Stimulated activated CD4-positive, alpha-beta T cell treated with anti-CD3 and anti-CD28 coated beads, Interleukin-4, amount 100 ng/mL, for 48 hours (primary cell): ENCODE measurements at places on chromosomes 11 and 22.
A peak's percentile ranks its signal among the peaks of the same experiment; 100 is the strongest.

DNA sequence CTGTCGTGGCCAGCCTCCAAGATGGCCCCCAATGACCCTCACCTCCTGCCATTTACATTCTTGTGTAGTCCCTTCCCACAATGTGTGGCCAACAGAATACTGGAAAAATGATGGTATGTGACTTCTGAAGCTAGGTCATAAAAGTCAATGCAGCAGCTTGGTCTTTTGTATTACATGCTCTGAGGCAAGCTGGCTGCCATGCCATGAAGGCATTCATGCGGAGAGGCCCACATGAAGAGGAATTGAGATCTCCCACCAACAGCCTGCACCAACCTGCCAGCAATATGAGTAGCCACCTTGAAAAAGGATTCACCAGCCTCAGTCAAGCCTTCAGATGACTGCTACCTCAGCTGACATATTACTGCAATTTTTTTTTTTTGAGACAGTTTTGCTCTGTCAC lies 4.6 kb downstream of the MRTFA start:
- DNase-seq = no peak

GRCh38 chr11:92911478-92911877 lies 58.0 kb upstream of the MTNR1B start:
- DNase-seq = no peak

DNA sequence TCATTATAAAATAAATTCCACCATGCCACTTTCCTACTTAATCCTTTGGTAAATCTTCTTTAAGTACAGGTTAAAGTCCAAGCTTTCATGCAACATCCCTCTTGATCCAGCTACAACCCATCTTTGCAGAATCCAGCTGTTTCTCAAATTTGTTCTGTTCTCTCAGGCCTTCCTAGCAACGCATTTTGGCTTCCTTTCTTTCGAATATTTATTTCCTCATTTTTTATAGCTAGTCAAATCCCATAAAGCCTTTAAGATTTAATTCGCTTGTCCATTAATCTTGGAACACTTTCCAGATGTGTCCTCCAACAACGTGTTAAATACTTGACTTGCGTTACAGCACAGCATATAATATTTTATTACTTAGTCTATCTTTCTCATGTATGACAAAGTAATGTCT lies 600.1 kb upstream of the CHORDC1 start:
- DNase-seq = no peak

GRCh38 chr22:35735542-35735941 lies 17.9 kb downstream of the APOL5 start:
- no peak for DNase-seq

GRCh38 chr11:19076744-19077589 lies 16.4 kb upstream of the MRGPRX2 start:
- peak; percentile 34 for DNase-seq

DNA sequence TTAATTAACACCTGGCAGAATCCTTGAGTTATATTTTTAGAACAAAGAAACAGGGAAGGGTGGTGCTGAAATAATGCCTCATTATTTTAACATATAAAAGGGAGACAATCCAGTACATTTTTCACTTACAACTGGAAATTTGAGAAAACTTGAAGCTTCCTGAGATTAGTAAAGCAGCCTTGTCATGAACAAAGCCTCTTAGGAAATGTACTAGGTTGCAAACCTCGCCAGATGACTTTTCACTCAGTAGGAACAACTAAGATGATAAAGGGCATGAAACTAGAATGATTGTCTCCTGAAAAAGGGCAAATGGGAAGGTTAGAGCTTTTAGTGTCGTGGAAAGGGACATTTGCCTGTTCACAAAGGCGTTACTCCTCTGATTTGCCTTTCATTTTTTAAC lies 289.6 kb downstream of the ETS1 start:
- DNase-seq = no peak

GRCh38 chr22:41746567-41747400 lies 47.5 kb downstream of the MEI1 start:
- DNase-seq = peak; percentile 53

DNA sequence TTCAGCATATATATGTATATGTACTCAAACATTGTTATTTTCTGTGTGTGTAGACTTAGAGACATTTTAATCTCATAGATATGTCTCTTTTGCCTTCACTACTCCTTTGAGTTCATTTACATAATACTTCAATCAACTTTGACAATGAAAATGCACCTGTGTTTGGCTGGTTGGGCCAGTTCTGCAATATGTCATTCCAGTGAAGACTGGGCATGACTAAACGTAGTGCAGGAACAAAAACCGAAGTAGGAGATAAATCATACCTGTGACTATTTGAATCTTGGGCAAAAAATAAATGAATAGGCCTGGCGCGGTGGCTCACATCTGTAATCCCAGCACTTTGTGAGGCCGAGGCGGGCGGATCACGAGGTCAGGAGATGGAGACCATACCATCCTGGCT lies 640.0 kb upstream of the ANO3 start:
- no peak for DNase-seq

GRCh38 chr11:13364388-13364787 lies 86.8 kb downstream of the BMAL1 start:
- no peak for DNase-seq

DNA sequence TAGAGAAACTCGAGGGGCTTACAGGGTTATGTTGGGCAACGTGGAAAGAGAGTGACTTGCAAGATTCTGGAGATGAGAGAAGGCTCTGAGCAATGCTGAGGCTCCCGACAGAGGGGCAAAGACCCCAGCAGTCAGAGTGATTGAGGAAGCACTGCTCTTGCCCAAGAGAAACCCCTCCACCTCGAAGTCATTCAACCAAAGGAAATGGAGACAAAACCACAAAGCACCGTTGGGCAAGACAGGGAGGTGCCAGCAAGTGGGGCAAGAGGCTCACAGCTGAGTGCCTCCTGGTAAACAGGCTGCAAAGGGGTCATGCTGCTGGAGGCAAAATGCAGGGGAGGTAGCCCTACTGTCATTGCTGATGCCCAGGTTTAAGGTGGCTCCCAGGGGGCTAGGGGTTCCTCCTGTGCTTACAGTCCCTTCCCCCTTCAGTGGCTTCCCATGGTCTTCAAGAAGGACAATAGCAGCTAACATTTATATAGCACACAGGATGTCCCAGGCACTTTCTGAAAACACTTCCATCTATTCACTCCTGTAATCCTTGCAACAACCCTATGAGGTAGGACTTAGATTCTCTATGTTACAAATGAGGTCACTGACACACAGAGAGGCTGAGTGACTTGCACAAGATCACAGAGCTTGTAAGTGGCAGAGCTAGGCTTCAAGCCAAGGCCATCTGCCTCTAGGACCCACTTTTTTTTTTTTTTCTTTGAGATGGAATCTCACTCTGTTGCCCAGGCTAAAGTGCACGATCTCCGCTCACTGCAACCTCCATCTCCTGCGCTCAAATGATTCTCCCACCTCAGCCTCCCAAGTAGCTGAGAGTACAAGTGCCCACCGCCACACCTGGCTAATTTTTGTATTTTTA lies 18.1 kb upstream of the MYH9 start:
- no peak for DNase-seq

DNA sequence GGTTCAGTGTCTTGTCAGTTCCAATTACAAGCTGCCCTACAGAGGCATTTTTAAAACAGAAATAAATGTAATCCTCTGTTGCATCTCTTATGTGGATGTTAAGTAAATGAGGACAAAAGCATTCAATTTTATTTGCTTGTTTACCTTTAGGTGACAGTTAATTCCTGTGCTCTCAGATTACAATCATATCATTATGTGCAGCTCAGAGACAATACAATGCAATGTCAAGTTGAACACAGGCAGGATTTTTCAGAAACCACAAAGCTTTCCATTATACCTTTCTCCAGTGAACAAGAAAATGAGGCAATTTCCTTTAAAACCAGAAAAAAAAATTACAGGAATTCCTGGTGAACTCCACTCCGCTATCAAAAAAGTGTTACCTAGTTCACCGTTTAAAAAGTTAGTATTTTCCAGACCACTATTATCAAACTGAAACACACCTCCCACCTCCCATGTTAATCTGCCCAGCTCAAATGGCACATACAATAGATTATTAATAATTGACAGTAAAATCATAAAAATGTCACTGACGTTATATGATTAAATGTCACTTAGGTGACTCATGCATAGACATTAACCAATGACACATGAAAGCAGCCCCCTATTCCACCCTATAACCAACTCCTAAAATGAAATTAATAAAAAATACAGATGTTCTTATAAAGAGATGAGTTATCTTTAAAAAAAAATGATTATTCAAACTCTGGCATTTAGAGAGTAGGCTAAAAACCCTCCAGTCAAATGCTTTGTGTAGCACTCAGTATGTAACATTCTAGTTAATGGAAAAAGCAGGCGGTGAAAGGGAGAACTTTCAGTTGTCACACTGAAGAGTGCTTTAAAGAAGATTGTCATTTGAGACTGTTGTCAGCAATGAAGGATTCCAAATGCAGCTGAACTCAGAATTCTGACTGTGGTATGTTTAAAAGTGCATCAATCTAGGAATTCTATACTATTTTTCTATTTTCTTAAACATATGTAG lies 98.6 kb downstream of the MUC15 start:
- DNase-seq = no peak

DNA sequence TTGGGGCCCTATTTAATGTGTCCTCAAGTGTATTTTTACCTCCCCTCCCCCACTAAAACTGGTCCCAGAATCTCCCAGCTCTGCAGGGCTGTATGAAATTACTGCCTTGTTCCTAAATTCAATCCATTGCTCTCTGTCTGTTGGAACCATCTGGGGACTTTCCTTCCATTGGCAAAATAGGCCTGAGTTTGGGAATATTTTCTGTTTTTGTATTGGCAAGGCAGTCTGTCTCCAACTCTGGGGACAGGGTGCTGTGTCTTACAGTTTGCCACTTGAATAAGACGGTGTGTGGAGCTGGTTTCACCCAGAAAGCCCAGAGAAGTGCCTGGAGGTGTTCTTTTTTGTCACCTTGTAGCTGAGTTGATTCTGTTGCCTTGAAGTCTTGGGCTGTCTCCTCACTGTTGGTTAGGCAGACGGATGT lies 1.3 kb downstream of the PACS1 start:
- no peak for DNase-seq

- no peak for DNase-seq
Measured at GRCh38 chr11:74417379-74417804, 19.2 kb upstream of the PGM2L1 start.

- no peak for DNase-seq
Measured at GRCh38 chr11:41479179-41479578, 19.7 kb upstream of the LRRC4C start.

GRCh38 chr11:90220391-90220790 lies 2.5 kb downstream of the CHORDC1 start:
- no peak for DNase-seq

DNA sequence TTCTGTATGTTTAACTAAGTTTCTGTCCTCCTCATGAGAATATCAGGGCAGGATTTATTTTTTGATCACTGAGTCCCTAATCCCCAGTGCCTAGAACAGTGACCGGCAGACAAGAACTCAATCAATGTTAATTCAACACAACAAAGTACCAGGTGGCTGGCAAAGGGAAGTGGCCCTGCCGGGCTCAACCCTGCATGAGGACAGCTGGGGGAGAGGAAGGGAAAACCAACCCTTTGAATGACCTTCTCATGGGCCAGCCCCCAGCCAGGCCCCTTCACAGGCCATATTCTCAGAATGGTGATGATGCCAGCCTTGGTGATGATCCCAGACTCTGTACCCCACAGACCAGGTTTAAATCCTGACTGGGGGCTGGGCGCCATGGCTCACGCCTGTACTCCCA lies 1.4 kb upstream of the MFNG start:
- DNase-seq = no peak

- DNase-seq = no peak
Measured at GRCh38 chr22:36162127-36163034, 1.8 kb upstream of the APOL3 start.

GRCh38 chr11:129937592-129938238 lies 42.3 kb upstream of the NFRKB start:
- no peak for DNase-seq

- no peak for DNase-seq
Measured at GRCh38 chr11:45901626-45902025, 5.4 kb downstream of the FREY1 start.

DNA sequence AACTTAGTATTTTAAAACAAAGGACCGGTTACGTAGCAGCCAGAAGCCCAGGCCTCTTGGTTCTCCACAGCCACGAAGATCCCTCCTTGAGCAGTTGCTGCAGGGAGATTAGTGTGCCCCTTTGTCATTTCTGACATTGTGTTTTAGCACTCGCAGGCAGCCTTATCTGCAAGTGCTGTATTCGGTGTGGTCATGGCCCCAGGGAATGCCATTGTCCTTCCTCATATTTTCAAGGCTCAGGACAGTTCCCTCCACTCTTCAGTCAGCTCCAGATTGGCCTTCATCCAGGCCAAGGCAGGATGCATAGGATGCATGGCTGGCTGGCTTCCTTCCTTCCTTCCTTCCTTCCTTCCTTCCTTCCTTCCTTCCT lies 88.5 kb downstream of the ZBTB16 start:
- no peak for DNase-seq

DNA sequence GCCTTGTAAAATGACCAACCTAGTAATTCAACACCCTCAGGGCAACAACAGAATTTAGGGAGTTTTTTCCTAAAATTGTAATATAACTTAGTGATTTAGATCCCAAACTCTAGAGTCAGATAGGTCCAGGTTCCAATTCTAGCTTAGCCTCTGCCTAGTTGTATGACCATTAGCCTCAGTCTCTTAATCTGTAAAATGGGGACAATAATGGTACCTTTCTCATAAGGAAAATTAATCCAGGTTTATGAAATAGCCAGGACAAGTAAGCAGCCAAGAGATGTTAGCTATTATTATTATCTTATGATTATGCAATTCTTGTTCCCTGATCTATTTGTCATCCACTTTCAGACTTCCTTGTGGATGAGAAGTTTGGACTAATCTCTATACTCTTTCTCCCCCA lies 4.1 kb downstream of the TFIP11 start:
- DNase-seq = no peak

GRCh38 chr11:31827455-31828206 lies 16.5 kb upstream of the PAX6 start:
- no peak for DNase-seq

DNA sequence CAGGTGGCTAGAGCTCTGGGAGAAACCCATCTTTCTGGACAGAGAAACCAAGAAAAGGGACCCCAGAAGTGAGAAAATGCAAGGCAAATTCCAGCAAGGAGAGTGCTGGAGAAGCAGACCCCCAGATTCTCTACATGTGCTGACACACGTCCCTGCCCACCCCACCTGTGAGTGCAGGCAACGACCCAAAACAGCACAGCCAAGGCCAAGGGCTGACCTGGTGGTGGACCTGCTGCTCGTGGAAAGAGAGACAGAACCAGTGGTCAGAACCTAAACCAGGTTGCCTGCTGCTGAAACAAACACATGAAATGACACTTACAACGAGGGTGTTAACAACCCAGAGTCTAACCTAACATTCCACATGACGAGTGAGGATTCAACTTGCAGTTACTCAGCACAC lies 24.6 kb downstream of the TRMU start:
- no peak for DNase-seq
